ENCODE measurements at places on chromosomes 11 and 22.

GRCh38 chr11:115696563-115696962 lies 192.3 kb upstream of the CADM1 start:
- DNase-seq = no peak

- DNase-seq = no peak
Measured at GRCh38 chr11:76700177-76701100, 29.9 kb upstream of the LRRC32 start.

DNA sequence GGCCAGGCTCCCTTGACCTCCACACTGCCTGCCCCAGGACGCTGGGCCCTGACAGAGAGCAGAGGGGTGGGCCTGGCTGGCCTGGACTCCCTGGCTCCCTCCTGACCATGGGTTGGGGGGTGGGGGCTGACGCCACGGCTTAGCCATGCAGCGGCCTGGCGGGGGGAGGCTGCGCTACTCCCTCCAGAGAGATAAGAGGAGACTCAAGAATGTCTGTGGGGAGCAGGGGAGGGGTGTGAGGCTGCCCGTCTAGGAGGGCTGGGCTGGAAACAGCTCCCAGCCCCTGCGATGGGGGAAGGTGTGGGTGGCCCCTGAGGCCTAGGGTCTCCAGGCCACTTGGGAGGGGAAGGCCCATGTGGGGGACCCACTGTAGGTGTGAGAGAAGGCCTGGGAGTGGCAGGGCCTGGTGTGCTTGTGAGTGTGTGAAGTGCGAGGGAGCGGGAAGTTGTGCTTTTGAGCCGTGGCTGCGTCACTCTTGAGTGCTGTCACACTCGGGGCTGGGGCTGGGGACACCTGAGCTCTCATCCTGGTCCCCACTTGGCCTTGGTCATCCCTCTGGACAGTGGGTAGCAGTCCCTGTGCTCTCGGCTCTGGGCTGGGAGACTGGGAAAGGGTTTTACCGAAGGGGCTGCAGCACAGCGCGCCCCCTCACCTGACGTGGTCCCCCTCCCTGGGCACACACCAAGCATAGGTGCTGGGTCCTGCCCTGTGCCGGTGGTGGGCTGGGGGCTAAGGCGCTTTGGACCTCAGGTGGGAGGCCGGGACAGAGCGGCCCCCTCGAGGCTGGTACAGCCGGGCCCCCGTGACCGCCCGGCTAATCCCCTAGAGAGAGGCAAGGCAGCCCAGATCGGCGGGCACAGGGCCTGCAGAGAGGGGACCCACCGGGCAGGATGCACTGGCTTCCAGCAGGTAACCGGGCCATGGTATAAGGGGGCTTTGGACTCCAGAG lies 2.4 kb downstream of the MYRF start:
- no peak for DNase-seq

- DNase-seq = no peak
Measured at GRCh38 chr22:20232781-20233180, 35.3 kb downstream of the RTN4R start.

DNA sequence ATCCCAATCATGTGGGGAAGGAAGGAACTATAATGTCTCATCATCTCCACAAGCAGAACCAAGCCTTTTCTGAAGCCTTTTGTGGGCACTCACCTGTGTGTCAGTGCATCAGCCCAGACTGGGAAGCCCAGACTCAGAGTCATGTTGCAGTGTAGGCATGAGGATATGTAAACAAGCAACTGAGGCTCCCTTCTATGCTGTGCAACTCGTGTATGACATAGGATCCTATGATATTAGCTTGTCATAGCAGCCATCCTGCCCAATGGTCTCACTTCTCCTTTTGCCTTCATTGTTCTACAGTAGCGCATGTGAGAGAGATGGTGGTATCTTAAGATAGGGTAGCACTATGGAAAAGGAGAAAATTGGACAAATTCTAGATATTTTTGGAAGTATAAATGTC lies 103.4 kb upstream of the OLFML1 start:
- DNase-seq = no peak

GRCh38 chr11:132126973-132127899 lies 756.8 kb downstream of the NTM start:
- DNase-seq = no peak

DNA sequence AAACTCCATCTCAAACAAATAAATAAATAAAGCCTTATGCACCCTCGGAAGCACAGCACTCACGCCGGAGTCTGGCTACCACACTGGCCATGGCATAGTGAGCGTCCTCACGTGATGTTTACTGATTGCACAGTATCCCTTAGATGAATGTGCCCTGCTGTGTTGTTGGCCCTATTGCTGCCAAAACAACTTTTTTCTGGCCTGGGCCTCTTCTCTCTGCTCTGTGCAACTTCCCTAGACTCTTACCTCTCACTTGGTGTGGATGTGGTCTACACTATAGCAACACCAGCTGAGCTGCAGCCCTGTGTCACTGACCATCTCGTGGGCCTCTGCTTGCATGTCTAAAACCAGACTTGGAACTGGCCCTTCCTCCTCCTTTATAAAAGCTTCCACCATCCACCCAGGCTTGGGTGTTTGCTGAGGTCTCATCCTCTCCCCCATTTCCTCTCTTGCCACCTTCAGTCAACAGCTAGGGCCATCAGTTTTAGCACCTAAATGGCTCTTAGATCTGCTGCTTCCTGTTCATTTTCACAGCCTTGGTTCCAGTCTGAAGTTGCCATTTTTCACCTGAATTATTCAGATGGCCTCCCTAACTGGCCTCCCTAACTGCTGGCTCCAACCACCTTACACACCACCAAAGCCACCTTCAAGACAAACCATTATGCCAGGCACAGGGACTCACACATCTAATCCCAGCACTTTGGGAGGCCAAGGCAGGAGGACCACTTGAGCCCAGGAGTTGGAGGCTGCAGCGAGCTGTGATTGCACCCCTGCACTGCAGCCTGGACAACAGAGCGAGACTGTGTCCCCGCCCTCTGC lies 9.2 kb downstream of the ZNF74 start:
- DNase-seq = no peak

GRCh38 chr22:44355716-44356070 lies 42.9 kb upstream of the SHISAL1 start:
- DNase-seq = no peak
